ENCODE measurements at places on chromosomes 12 and 14.
A peak's percentile ranks its signal among the peaks of the same experiment; 100 is the strongest.

GRCh38 chr14:58426670-58427280, 556 bp downstream of the TIMM9 start:
- no peak for DNase-seq

GRCh38 chr14:27305441-27305945, 707.7 kb upstream of the NOVA1 start:
- DNase-seq: no peak

GRCh38 chr12:75650595-75651341, 139.4 kb upstream of the KRR1 start:
- DNase-seq: no peak

GRCh38 chr14:95314609-95315008, 5.1 kb downstream of the CLMN start:
- DNase-seq: no peak

- no peak for DNase-seq
Measured at GRCh38 chr12:130936561-130936960, 17.1 kb upstream of the ADGRD1 start.

GRCh38 chr12:101021442-101021841, 188.6 kb downstream of the SLC5A8 start:
- DNase-seq: no peak

- DNase-seq: no peak
Measured at GRCh38 chr14:99541211-99541610, 60.0 kb downstream of the CCNK start.

- DNase-seq: peak; percentile 71
Measured at GRCh38 chr14:94485944-94486841, 10.2 kb upstream of the SERPINA9 start.

DNA sequence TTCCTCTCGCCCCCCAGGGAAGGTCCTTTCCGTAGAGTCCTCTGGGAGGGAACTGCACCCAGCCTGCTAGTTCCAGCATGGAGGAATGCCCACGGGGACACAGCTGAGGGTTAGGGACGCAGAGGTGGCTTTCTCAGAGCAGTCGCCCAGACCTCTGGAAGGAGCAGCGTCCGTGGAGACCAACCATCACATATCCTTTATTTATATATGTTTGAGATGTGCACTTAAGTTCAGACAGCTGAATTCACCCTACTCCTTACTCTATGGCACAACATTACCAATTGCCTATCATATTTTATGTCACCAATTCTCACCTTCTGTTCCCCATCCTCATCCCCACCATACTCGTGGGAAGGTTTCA, 305.6 kb upstream of the DIO3 start:
- no peak for DNase-seq

DNA sequence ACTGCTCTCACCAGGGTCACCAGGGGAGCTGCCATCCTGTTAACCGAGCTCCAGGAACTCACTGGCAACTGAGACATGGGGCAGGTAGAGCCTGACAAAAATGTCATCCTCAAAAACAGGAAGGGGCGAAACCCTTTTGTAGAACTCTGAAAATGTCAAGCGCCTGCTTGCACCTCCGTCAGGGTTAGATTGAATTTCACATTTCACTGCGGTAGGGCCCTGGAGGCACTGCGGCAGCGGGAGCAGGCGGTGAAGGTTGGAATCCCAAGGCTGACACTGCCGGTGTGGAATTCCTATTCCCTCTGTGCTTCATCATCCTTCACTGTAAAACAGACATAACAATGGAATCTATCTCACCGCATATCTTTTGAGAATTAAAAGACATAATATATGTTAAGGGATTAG, 142.8 kb upstream of the TMCC3 start:
- DNase-seq: no peak

- no peak for DNase-seq
Measured at GRCh38 chr12:57894399-57895292, 46.7 kb upstream of the ATP23 start.

DNA sequence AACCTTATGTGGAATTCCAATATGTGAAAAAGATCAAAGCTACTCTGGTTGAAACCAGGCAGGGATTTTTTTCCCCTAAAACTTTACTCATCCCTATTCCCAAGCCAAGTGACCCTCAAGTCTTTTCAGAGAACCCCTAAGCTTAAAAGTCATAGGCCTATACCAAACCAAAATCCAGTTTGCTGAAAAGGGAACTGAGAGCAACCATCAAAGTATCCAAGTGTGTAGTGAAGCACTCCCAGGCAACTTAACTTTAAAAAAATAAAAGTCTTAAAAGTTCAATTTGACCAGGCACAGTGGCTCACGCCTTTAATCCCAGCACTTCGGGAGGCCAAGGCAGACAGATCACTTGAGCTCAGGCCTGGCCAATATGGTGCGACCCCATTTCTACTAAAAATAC, 101.2 kb upstream of the DAAM1 start:
- no peak for DNase-seq

- no peak for DNase-seq
Measured at GRCh38 chr14:51369814-51370213, 129.8 kb downstream of the TMX1 start.

GRCh38 chr12:60947533-60947932, 1312.7 kb upstream of the USP15 start:
- no peak for DNase-seq

DNA sequence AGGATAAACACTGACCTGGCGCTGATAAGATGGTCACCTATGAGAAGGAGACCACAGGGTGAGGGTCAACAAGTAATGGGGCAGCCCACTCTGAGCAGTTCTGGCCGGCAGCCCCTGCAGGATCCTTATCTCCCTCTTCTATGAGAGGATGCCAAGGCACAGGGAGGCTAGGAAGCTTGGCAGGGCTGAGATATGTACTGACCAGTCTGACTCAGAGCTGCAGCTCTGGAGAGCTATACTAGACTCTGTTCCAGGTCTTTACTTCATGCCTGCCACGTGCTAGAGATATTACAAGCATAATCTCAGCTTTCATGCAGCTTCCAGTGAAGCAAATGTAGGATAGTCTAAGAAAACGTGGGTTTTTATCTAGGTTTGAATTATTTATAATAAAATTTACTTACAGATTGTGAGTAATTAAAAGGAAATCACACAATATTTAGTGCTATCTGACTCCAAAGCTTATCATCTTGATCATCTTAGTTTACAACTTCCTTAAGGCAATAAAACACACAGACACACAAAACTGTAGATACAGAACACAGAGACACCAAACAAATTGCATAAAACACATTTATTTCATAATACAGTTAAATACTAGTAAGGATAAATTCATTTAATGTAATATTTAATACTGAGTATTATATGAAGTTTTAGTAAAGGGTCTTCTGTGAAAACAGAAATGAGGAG, 32.3 kb downstream of the GIT2 start:
- no peak for DNase-seq

- no peak for DNase-seq
Measured at GRCh38 chr12:52532636-52533035, 12.4 kb upstream of the KRT5 start.

GRCh38 chr14:23146351-23146910, 27.4 kb upstream of the CEBPE start:
- no peak for DNase-seq

GRCh38 chr12:91111366-91112325, at the start of gene LUM:
LUM (minus strand) TSS chr12:91111494; CDS start chr12:91108979, 2,515 bp downstream.
- no peak for DNase-seq

All from 8988T (cell line).